ENCODE measurements at places on chromosomes 5 and 9. TPM values are rescaled to one million over a fixed set of nuclear protein-coding genes. Genes with fewer than 3 reads are reported as not detected.

The RASEF gene
- not detected for total RNA-seq

The C9orf153 gene
- total RNA-seq = not detected

The SPINK7 gene
- total RNA-seq = not detected

The SMIM33 gene
- total RNA-seq = not detected

The MGAT1 gene
- total RNA-seq = 53.2 TPM

The SLC6A18 gene
- not detected for total RNA-seq

The FAM151B gene
- 1.3 TPM for total RNA-seq

The ZDHHC12 gene
- total RNA-seq = 4.6 TPM

The FOXD4L5 gene
- total RNA-seq = not detected

The IL5 gene
- total RNA-seq = not detected

The RNF180 gene
- 14.2 TPM for total RNA-seq

DNA sequence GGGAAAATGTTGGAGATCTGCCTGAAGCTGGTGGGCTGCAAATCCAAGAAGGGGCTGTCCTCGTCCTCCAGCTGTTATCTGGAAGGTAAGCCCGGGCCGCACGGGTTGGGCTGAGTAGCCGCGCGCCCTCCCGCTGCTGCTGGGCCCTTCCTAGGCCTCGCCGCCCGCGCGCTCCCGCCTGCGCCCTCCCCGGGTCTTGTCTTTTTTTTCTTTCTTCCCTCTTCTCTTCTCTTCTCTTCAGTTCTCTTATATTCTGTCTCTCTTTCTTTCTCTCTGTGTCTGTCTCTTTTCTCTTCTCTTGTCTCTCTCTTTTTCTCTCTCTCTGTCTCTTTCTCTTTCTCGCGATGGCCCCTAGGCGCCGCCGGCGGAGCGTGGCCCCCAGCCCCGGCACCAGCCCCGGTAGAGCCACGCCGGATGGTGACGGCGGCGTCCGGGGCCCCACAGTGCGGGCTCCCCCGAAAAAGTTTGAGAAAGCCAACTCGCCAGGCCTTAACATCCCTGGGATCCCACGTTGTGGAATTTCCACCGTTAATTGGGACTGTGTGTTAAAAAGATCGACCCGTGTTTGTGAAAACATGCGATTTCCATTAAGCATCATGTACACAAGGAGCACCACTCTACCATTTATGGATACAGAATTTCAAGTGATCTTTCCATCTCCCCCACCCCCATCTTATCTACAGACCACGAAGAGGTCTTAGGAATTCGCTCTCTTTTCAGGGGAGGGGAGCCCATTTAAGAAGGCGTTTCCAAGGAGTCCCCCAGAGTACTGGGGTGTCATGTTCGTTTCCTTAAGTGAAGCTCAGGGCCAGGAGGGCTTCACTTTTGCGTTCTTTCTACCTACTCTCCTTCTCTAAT lies 616 bp downstream of the ABL1 start:
- peak; percentile 47 for DNase-seq
- H3K36me3 ChIP-seq = no peaks in the 10 kb centered on the region
- peaks cover 75% of the 10 kb centered on the region for H3K4me1 ChIP-seq
- no peaks in the 10 kb centered on the region for H3K27me3 ChIP-seq
- peak overlapping the region; percentile 95 for H3K27ac ChIP-seq
- peak overlapping the region; percentile 68 for H3K4me3 ChIP-seq

GRCh38 chr5:167998148-167998767 lies 293.2 kb upstream of the WWC1 start:
- no peak overlapping the region for H3K4me3 ChIP-seq
- peak overlapping the region; percentile 64 for H3K27ac ChIP-seq
- no peaks in the 10 kb centered on the region for H3K36me3 ChIP-seq
- peak; percentile 19 for DNase-seq
- H3K4me1 ChIP-seq = peaks cover 63% of the 10 kb centered on the region

- no peaks in the 10 kb centered on the region for H3K36me3 ChIP-seq
- no peaks in the 10 kb centered on the region for H3K27me3 ChIP-seq
- H3K4me3 ChIP-seq = no peak overlapping the region
- H3K4me1 ChIP-seq = no peaks in the 10 kb centered on the region
These were observed 68.6 kb upstream of the MAST4 start for GRCh38 chr5:66527478-66528035.

DNA sequence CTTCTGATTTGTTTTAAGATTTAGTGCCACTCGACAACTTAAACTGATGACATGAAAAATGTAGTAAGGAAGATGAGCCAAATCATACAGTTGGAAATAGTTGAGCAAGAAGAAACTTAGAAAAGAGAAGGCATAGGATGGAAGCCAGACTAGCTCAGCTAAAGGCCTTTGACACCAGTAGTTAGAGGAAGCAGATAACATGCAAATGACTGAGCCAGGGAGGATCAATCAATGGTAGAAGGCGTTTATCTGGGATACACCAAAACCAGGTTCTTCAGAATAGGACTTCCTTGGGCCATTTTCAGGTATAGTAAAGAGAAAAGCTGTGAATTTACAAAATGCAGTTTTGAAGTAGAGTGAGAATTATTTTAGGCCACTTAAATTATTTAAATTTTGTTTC lies 3.2 kb downstream of the TDRD7 start:
- no peak for DNase-seq
- peaks cover 31% of the 10 kb centered on the region for H3K4me1 ChIP-seq
- no peaks in the 10 kb centered on the region for H3K36me3 ChIP-seq
- H3K27ac ChIP-seq = no peak overlapping the region
- no peaks in the 10 kb centered on the region for H3K27me3 ChIP-seq

DNA sequence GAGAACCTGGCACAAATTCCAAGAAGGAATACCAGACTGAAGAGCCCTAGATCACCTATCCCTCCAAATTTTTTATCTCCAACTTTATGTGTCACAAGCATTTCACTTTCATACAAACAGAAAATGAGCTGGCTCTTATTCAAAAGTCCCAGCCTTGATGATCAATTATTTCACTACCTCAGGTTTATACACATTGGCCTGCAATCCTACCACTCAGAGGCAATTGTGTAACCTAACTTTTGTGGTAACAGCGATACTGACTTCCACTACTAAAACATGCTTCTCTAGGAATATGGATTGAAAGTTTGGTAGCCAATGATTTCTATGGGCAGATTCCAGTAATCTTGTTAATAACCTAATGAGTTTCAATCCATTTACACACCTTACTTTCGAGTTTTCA lies 10.5 kb downstream of the RNF38 start:
- H3K36me3 ChIP-seq = no peaks in the 10 kb centered on the region
- no peaks in the 10 kb centered on the region for H3K27me3 ChIP-seq

DNA sequence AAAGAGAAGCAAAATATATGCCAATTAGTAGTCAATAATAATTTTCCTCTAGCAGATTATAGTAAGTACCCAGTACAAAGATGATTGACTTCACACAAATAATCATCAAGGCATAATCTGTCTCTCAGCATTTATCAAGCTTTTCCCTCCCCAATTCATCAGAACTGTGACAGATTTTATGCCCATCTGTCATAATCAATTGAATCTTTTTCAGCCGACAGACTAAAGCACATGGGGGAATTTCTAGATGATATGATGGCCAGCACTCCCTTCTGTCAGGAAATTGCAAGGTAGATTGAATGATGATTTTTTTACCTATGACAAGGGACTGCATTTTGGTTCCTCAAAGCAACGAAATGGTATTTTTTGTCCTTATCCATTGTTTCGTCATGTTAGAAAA lies 227.1 kb upstream of the CYLC2 start:
- no peaks in the 10 kb centered on the region for H3K36me3 ChIP-seq
- no peak overlapping the region for H3K4me3 ChIP-seq
- H3K27ac ChIP-seq = no peak overlapping the region
- no peak for DNase-seq
- H3K4me1 ChIP-seq = no peaks in the 10 kb centered on the region

- no peaks in the 10 kb centered on the region for H3K36me3 ChIP-seq
- no peak overlapping the region for H3K27ac ChIP-seq
- no peak for DNase-seq
- H3K4me1 ChIP-seq = no peaks in the 10 kb centered on the region
- H3K27me3 ChIP-seq = no peaks in the 10 kb centered on the region
These were observed 65.6 kb downstream of the ANXA2R start for GRCh38 chr5:42974536-42974935.

DNA sequence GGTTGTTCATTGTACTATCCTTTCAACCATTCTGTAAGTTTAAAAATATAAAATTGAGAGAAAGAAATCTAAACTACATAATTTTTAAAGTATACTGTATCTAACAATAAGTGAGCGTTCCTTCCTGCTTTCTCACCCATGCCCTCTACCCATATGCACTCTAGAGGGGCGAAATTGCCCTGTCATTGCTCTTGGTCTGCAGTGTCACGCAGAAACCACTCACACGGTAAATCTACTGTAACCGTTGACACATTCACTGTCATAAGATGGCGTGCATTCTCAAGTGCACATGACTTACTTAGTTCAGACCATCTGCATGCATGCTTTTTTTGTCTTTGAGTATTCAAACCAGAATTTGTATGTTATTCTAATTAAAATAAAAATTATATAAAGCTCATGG lies 55.7 kb upstream of the NIPBL start:
- H3K27me3 ChIP-seq = no peaks in the 10 kb centered on the region
- DNase-seq = no peak
- H3K36me3 ChIP-seq = no peaks in the 10 kb centered on the region
- H3K4me1 ChIP-seq = no peaks in the 10 kb centered on the region
- no peak overlapping the region for H3K27ac ChIP-seq

DNA sequence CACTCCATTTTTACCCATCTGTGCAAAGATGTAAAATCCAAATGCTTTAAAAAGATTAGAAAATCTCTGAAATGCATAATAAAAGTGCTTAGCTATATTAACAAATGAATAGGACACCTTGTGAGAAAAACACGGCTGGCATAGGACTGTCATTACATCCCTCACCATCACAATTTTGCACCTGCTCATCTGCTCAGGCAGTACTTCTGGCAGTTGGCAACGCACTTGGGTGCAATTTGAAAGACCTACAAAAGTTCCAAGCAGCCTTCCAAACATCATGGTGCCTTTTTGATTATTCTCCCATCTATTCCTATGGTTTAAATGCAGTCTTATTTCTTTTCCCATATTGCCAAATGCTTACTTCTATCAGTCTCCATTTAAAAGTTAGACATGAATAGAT lies 501.8 kb downstream of the ENC1 start:
- no peak for DNase-seq
- H3K4me1 ChIP-seq = peaks cover 9% of the 10 kb centered on the region
- H3K27me3 ChIP-seq = no peaks in the 10 kb centered on the region
- H3K4me3 ChIP-seq = no peak overlapping the region
- no peaks in the 10 kb centered on the region for H3K36me3 ChIP-seq
- H3K27ac ChIP-seq = no peak overlapping the region

DNA sequence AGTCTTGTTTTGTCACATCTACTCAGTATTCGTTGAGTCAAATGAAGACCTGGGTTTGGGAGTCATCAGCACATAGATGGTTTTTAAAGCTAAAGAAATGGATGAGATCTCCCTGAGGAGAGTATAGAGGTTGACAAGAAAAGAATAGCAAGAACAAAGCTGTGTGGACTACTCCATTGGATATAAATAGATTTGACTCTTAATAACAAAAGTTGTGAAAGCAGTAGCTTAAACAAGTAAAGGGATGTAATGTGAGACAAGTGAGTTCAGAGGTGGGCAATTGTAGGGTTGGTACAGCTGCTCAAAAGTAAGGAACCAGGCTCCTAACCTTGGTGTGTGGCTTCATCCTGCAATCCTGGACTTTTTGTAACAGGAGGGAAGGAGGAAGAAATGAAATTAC lies 49.3 kb downstream of the CSNK1G3 start:
- H3K36me3 ChIP-seq = peaks cover 11% of the 10 kb centered on the region
- no peak for DNase-seq
- H3K4me3 ChIP-seq = no peak overlapping the region
- no peaks in the 10 kb centered on the region for H3K27me3 ChIP-seq
- no peaks in the 10 kb centered on the region for H3K4me1 ChIP-seq
- H3K27ac ChIP-seq = no peak overlapping the region

DNA sequence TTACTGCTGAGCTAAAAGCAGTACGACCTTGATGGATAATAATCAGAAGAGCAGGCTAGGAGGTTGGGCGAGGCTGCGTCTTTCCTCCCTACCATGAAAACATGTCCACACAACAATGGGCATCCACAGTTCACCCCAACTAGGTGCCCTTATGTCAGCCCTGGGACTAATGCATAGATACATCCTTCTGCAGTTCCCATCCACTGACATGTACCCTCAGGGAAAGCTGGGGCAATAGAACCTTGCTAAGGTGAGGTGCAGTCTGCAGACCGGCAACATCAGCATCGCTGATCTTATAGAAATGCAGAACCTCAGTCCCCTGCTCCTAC lies 697 bp upstream of the PRUNE2 start:
- no peak for DNase-seq
- H3K4me1 ChIP-seq = no peaks in the 10 kb centered on the region
- H3K27ac ChIP-seq = no peak overlapping the region

GRCh38 chr5:151483647-151484046 lies 36.2 kb downstream of the SLC36A1 start:
- H3K4me3 ChIP-seq = no peak overlapping the region
- peaks cover 80% of the 10 kb centered on the region for H3K36me3 ChIP-seq
- peaks cover 7% of the 10 kb centered on the region for H3K4me1 ChIP-seq
- no peaks in the 10 kb centered on the region for H3K27me3 ChIP-seq
- no peak for DNase-seq
- no peak overlapping the region for H3K27ac ChIP-seq

DNA sequence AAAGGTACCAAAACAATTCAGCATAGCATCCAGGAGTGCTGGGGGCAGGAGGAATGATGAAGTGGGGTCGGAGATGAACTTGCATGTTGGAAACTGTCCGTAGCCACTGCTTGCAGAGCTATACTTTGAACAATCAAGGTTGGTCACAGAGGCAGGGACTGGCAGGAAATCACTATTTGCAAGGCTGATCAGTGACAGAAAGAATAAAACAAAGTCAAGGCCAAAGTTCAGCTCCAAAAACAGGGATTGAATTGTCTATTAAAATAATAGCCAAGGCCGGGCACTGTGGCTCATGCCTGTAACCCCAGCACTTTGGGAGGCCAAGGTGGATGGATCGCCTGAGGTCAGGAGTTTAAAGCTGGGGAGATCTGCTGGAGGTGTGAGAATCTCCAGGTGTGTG lies 18.7 kb upstream of the SPRY4 start:
- no peak overlapping the region for H3K4me3 ChIP-seq
- H3K27me3 ChIP-seq = no peaks in the 10 kb centered on the region
- H3K4me1 ChIP-seq = peaks cover 10% of the 10 kb centered on the region
- H3K27ac ChIP-seq = no peak overlapping the region
